GM23248 (cell line): ENCODE measurements at places on chromosomes 16 and 17. TPM values are rescaled to one million over a fixed set of nuclear protein-coding genes. Genes with fewer than 3 reads are reported as not detected.

GRCh38 chr17:18928628-18929125 lies 23.3 kb upstream of the SLC5A10 start:
- no peaks in the 10 kb centered on the region for H3K4me1 ChIP-seq
- H3K27ac ChIP-seq: no peak overlapping the region
- H3K4me3 ChIP-seq: no peak overlapping the region
- no peaks in the 10 kb centered on the region for H3K27me3 ChIP-seq

DNA sequence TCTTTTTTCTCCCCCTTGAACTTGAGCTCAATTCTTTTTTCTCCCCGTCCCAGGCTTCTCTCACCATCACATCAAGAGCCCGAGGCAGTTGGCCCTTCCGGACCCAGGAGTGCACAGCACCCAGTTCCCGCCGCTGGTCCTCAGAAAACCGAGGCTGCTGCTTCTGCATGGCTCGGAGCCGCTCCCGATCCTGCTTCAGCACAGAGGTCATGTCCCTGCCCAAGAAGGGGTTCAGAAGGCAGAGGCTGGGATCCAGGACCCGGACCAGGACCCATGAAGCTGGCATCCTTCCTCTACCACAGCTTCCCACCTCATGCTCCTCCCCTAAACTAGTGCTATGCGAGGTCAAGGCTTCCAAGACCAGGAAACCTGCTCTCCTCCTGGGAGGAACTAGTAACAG lies 10.5 kb downstream of the PER1 start:
- H3K36me3 ChIP-seq: peaks cover 16% of the 10 kb centered on the region; the same call in 1 of the 2 replicates
- peaks cover 5% of the 10 kb centered on the region for H3K4me1 ChIP-seq
- H3K27me3 ChIP-seq: no peaks in the 10 kb centered on the region
- no peak overlapping the region for H3K27ac ChIP-seq
- DNase-seq: no peak
- no peak overlapping the region for H3K4me3 ChIP-seq

DNA sequence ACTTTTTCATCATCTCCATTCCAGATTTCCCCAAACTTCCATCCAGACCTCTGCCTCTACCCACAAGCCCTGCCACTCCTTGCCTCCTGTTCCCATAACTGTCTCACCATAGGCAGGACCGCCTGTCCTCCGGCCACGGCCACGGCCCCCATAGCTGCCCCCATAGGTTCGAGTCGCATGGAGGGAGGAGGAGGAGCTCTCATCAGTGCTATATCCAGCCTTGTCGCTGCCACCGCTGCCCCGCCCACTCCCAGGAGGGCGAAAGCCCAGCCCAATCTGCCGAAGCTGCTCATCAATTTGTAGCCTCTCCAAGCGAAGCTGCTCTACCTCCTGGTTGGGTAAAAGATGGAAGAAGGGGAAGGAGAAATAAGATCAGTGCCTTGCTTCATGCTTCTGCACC lies 3.4 kb upstream of the SOX15 start:
- no peak overlapping the region for H3K27ac ChIP-seq
- no peak for DNase-seq
- H3K36me3 ChIP-seq: peaks cover 53% of the 10 kb centered on the region
- H3K4me3 ChIP-seq: no peak overlapping the region

DNA sequence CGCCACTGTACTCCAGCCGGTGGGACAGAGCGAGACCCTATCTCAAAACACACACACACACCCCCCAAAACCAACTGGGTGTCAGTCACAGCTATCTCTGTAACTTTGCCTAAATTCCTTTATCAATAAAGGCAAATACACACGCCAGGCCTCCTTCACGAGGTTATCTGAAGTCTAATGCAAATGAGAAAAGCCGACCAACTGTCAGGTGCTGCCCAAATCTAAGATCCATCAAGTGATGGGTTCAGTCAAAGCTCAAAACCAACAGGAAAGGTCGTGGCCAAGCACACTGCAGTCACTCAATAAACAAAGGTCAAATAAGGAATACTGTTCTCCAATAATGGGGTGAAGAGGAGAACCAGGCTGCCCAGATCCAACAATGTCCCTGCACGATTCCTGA lies 1.1 kb downstream of the ANKFY1 start:
- peak overlapping the region; percentile 64; the same call in 1 of the 2 replicates for H3K27ac ChIP-seq
- no peaks in the 10 kb centered on the region for H3K27me3 ChIP-seq
- no peak for DNase-seq
- peaks cover 14% of the 10 kb centered on the region; the same call in 1 of the 2 replicates for H3K36me3 ChIP-seq
- peaks cover 8% of the 10 kb centered on the region; the same call in 1 of the 2 replicates for H3K4me1 ChIP-seq

- H3K27ac ChIP-seq: no peak within 1 kb of the TSS
- peak within 1 kb of the TSS; percentile 75 for H3K4me3 ChIP-seq
- no peaks in the 10 kb centered on the region for H3K36me3 ChIP-seq
- no peaks in the 10 kb centered on the region for H3K27me3 ChIP-seq
Observed at GRCh38 chr17:47253541-47254402, at the start of gene ITGB3. Gene ITGB3 (plus strand): TSS chr17:47253827. CDS start chr17:47253862, 35 bp downstream.

Gene SDR42E1
- total RNA-seq: not detected in 2 replicates

- H3K4me3 ChIP-seq: peak overlapping the region; percentile 90
- peaks cover 31% of the 10 kb centered on the region for H3K4me1 ChIP-seq
Observed at GRCh38 chr16:17469011-17469740, 1.6 kb downstream of the XYLT1 start.

Gene RASD1
- 0.89 and 2.2 TPM in 2 replicates for total RNA-seq

Gene TBC1D3G
- total RNA-seq: not detected in 2 replicates

- no peak for DNase-seq
- H3K4me1 ChIP-seq: 0 out of 2 replicates have a peak, but pooled peaks cover 3% of the 10 kb centered on the region
- no peaks in the 10 kb centered on the region for H3K27me3 ChIP-seq
- no peak overlapping the region for H3K27ac ChIP-seq
- H3K36me3 ChIP-seq: no peaks in the 10 kb centered on the region
Observed at GRCh38 chr17:78257810-78258322, 26.4 kb downstream of the TMEM235 start.

Gene SMIM36
- not detected in 2 replicates for total RNA-seq

GRCh38 chr16:89048871-89049422 lies 44.7 kb upstream of the ACSF3 start:
- DNase-seq: no peak
- H3K27ac ChIP-seq: no peak overlapping the region
- no peaks in the 10 kb centered on the region for H3K4me1 ChIP-seq
- peaks cover 18% of the 10 kb centered on the region; the same call in 1 of the 2 replicates for H3K27me3 ChIP-seq

Gene ARHGAP44
- 0.11 and 0.13 TPM in 2 replicates for total RNA-seq

- H3K4me1 ChIP-seq: no peaks in the 10 kb centered on the region
- no peak overlapping the region for H3K4me3 ChIP-seq
- no peaks in the 10 kb centered on the region for H3K36me3 ChIP-seq
- no peak overlapping the region for H3K27ac ChIP-seq
- no peaks in the 10 kb centered on the region for H3K27me3 ChIP-seq
Observed at GRCh38 chr17:21250854-21251253, 2.4 kb downstream of the NATD1 start.

Gene GNG13
- total RNA-seq: not detected in 2 replicates

Gene SPATA22
- total RNA-seq: not detected in 2 replicates

Gene KLHL10
- 2.3 TPM in 1 of 2 replicates, not detected in the other for total RNA-seq

Gene PRSS8
- not detected in 2 replicates for total RNA-seq
